Activated CD4-positive, alpha-beta T cell treated with anti-CD3 and anti-CD28 coated beads for 1 hour (primary cell): ENCODE measurements at places on chromosomes 2 and 18.

DNA sequence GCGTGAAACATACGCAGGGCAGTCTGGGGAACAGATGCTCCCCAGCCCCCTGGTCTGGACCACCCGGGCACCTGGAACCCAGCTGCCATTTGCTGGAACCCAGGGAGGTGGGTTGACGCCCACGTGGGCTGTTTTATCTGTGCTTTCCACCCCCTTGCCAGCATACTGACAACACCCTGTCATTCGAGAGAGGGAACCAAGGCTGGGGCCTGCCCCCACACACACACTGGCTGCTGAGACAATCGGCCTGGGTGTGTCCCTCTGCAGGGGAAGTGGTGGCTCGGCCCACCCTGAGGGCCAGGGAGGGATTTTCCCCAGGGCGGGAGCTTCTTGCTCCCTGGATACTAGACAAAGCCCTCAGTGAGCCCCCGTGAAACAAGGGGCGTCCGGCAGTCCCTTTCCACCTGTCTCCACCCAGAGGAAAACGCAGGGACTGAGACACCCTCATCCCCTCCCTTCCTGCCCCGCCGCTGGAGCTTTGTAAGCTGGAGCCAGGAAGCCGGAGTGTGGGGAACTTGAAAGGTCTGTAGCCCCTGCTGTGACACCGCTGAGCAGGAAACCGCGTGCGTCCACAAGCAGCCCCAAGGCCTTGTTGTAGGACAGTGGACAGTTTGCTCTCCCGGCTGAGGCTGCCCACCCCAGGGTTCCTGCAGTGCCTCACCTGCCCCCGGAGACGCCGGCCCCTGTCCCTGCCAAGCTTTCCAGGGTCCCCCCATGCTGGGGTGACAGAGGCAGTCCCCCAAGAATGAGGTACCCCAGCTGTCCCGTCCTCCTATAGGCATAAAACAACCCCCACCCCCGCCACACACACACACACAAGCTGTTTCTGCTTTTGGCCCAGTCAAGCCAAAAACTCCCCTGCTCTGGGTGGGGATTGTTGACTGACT, 14.1 kb upstream of the KLF11 start:
- DNase-seq, result no peak

DNA sequence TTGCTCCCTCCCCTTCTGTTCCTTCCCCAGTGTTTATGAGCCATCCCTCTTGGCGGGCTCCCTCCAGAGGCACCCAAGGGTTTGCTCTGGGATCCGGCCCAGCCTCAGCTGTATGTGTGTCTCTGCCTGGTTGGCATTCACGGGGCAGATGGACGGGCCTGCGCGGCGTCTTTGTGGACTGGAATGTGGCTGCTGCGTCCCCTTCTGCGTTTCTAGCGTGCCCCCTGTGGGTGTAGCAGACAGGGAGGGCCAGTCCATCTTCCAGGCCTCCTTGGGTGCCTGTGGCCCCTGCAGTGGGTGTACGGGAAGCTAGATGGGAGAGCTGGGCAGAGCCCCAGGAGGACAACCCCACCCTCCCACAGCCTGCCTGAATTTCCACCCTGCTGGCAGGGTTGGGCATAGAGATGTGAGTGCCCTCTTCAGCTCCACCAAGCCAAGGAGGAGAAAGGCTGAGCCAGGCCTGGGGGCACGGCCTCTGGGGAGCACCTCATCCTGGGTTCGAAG, 15.7 kb downstream of the GPC1 start:
- DNase-seq, result no peak

DNA sequence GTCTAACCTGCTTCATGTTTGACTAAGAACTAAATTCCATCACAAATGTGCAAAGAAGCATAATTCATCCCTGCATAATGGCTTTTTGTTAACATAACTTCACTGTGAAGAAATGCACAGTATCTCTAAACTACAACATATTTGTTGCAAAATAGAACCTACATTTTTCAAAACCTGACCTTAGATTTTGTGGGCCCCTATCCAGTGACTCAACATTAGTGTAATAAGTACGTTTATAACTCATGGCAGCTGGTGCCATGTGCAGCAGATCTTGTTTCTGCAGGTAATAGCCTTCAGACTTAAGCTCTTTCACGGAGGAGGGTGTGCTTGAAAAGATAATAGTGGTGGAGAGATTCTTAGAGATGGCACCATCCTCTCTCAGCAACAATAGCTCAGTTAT, 28.6 kb upstream of the VWC2L start:
- no peak for DNase-seq

DNA sequence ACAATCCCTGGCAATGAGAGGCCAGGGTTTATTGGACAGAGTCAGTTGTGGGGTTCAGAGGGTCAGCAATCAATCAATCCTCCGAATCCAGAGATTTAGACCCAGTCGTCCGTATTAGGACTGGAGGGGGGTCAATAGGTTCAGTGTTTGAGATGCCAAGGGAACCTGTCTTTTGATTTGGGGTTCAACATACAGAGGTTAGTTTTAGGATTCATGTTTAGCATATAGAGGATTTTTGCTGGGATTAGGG, 292 bp downstream of the GMPPA start:
- DNase-seq, result no peak

DNA sequence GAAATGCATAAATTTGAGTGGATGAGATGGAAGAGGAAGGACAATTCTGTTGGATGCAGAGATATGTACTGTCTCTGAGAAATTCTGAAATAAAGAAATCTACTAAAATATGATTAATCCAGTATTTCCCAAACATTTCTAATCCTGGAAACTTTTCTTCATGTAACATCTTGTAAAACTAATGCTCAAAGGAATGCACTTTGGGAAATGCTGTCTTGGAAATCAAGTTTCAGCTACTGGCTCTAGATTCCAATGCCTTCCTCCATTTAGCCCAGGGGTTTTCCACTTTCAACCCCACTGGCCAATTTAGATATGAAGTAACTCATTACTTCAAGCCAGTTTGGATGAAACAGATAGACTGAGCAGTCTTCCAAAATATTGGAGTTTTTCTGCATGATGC, 355.1 kb downstream of the TXNL1 start:
- no peak for DNase-seq

GRCh38 chr2:239359196-239359912, 41.5 kb downstream of the HDAC4 start:
- DNase-seq, result no peak

- DNase-seq, result no peak
These were observed 48.9 kb downstream of the COX7A2L start for GRCh38 chr2:42312106-42312505.

- DNase-seq, result no peak
These were observed 167.0 kb downstream of the AFF3 start for GRCh38 chr2:99975386-99975785.

GRCh38 chr18:26421503-26421902, 126.8 kb downstream of the KCTD1 start:
- no peak for DNase-seq

DNA sequence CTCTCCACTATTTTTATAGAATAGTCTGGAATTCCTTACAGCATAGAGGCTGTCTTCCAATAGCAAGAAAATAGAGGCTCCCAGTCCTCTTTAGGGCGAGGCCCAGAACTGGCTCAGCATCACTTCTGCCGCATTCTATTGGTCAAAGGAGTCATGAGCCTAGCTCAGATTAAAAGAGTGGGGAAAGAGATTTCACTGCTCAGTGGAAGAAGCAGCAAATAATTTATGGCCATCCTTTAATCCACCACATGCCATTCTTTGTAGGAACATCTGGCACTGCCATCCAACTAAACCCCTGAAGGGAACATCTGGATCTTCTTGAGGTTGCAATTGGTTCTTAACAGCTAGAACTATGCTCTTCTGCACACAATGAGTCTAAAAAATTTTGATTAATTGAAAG, 43.4 kb upstream of the NEUROD1 start:
- DNase-seq, result no peak

DNA sequence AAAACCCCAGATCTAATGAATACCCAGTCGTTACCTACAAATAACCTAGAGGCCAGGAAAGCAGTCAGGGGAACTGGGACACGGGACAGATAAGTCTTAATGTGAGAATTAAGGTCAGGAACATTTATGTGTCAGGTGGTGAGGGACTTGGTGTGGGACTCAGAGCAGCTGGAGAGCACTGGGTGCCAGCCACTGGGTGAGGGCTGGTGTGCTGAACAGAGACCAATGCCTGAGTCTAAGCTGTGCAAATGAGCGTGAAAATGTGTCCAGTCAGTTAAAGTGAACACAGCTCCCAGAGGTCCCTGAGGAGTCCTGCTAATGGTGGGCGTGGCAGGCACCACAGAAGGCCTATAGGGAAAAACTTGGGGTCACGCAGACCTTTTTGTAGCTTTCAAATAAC, 225.9 kb downstream of the C1D start:
- DNase-seq, result no peak
